H54 (cell line): ENCODE measurements at places on chromosomes 3 and 15.

- no peak for DNase-seq
Observed at GRCh38 chr15:70799667-70800450, 36.5 kb upstream of the UACA start.

DNA sequence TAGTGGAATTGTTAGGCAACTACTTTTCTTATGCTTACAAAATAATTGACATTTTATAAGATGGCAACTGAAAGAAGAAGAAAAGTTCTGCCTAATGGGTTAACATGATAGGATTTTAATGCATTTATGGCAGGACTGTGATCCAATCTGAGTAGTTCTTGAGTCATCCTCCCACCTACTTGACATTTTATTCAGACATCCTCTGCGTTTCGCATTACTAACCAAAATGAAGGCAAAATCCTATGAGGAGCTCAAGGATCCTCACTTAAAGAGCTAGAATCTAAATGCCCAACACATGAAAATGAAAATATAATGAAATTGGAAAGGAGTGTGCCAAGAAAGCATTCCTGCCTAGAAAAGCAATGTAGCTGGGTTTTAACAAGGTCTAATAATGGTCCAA lies 581.1 kb upstream of the SEMA6D start:
- no peak for DNase-seq

- no peak for DNase-seq
Observed at GRCh38 chr15:43212299-43212698, 8.5 kb downstream of the EPB42 start.

DNA sequence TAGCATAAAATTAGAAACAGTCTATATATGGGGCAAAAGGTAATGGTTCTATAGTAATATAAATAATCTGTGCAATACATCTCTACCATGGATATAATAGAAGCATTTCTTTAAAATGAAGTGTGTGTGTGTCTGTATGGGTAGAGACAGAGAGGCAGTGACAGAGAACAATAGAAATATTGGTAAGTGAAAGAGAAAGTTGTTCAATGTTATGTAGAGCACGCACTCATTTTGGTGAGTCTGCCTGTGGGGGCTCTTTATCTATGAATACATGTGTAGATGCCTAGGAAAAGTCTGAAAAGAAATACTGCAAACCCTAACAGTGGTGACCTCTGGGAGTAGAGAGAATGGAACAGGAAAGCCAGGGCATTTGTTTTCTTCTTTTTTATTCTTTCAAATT lies 182.6 kb downstream of the STAC start:
- no peak for DNase-seq

- peak; percentile 64 for DNase-seq
Observed at GRCh38 chr15:33126559-33127290, 67.8 kb downstream of the FMN1 start.

- peak; percentile 51 for DNase-seq
Observed at GRCh38 chr3:42535981-42536784, 33.7 kb downstream of the VIPR1 start.
